NCI-H1436 treated with DMSO at 0.1 percent for 48 hours (cell line): ENCODE measurements at places on chromosomes 11 and 22.

GRCh38 chr11:88552379-88553062 is 215.0 kb upstream of the CTSC start:
- DNase-seq, result no peak

DNA sequence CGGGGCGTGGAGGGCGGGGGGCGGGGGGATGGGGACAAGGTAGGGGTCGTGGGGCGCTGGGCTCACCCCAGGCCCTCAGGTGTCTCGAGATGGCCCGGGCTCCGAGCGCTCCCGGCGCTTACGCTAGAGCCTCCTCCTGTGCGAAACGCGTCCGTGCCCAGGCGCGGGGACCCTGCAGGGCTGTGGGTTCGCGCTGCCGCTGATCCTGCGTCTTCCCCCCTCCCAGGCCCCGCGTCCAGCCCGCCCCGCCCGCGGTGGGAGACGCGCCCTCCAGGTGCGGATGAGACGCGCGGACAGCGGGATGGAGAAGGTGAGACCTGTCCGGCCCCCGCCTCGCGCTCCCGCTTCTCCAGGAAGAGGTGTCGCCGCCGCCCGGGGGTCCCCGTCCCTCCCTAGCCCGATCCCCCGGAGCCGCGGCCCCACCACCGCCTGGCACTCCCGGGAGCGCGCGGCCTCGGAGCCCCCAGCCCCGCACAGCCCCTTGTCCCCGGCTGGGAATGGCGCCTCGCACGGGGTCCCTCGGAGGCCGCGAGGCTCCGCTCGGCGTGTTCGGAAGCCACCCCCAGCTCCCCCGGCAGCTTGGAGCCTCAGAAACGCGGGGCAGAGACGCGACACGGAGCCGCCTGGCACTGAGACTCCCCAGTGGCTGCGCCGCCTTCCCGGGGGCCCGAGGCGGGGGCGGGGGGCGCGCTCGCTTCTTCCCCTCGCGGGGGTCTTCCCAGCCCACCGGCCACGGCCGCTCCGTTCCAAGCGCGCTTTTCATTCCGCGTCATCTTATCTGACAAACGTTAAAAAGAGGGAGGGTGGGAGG is 27.6 kb upstream of the TOLLIP start:
- no peak for DNase-seq

DNA sequence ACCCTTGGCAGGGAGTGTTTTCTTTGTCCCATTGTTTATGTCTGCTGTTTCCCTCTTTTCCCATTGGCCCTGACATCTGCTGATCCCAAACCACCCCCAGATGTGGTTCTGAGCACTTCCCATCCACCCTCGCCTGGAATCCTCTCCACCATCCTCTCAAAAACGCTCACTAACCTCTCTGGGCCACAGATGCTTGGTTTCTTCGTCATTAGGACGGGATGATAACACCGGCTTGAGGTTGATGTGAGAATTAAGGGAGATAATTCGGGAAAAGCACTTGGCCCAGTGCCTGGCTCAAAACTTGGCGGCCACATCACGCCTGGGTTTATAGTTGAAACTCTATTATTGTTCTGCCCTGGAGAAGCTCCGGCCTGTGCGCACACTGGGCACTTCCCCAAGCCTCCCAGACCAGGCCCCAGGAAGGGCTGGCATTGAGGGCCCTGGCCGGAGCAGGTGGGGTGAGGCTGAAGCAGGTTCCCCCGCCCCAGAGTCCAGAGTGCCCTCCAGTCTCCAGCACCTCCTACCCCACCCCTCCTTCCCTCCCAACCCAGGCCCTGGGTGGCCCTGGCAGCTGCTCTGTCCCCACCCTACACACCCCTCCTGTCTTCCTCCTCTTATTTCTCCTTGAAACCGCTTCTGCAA is 63.7 kb downstream of the CYTH4 start:
- no peak for DNase-seq

DNA sequence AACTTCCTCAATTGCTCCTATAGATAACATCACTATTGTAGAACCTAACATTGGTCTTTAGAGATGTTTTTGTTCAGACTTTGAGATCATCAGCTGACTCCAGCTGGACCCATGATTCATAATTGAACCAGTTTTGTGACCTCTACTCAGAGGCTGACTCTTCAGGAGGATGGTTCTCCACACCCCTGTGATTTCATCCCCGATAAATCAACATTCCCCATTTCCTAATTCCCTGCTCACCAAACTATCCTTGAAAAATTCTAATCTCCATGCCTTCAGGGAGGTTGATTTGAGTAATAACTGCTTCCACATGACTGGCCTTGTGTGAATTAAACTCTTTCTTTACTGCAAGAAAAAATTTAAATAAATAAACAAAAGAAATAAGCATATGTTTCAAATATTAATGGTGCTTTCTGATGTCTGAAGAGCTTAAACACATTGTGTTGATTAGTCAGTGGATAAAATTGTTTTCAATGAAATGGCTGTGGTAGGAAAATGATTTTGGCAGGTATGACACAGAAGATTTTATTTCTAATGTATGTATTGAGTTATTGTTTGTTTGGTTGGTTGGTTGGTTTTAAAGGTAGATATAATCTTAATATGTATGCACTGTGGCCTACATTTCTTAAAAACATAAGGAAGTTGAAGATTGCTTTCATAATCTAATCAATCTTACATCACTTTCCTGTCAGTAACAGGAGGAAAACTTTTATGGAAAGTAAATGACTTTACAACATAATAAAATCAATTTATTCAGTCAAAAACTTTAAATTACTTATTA is 427.9 kb upstream of the CCDC179 start:
- no peak for DNase-seq

GRCh38 chr11:120548682-120549209 is 37.2 kb downstream of the GRIK4 start:
- no peak for DNase-seq

DNA sequence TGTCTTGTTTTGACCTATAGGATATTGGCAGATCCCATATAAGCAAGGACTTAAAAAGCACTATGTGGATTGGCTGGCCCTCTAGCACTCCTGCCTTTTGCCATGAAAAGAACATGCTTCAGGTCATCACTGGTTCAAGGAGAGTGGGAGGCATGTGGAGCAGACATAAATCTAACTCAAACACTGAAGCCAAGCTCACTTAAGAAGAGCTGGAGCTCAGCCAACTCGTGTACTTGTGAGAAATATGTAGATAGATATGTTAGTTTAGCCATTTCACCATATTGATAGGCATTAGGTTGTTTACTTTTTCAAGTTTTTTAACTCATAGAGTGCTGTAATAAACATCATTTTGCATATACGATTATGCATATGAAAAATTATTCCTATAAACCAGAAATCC is 19.9 kb upstream of the BBOX1 start:
- no peak for DNase-seq

GRCh38 chr11:119693253-119693815 is 35.7 kb downstream of the NECTIN1 start:
- no peak for DNase-seq

DNA sequence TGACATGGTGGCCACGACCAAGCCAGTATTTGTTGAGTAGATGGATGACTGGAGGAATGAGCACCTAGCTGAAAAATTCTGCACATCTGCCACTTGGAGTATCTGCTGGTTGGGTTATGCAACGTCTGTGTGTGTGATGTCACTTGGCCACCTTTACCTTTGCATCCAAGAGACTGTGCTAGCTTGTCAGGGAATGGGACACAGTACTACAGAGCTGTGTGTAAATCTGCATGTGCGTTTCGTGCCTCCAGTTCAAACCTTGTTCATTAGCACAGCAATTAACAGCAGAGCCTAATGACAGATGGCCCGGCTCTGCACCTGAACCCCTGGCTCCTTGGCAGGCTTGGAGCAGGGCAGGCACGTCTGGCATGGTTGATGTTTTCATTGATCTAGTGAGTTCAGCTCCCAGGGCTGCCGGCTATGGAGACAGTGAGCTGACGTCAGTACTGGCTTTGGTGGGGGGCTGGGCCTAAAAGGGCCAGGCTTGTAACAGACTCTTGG is 188.4 kb upstream of the NAV2 start:
- DNase-seq, result no peak
